NCI-H1105 (cell line): ENCODE measurements at places on chromosomes 1 and 21.

GRCh38 chr1:63883494-63884235 lies 109.8 kb downstream of the ROR1 start:
- no peak for DNase-seq

GRCh38 chr1:101109791-101110190 lies 84.2 kb upstream of the DPH5 start:
- no peak for DNase-seq

GRCh38 chr1:116738673-116739370 lies 15.4 kb upstream of the CD2 start:
- DNase-seq = no peak

GRCh38 chr1:175319912-175320230 lies 127.3 kb upstream of the KIAA0040 start:
- DNase-seq = no peak

- DNase-seq = no peak
Observed at GRCh38 chr1:213921712-213922111, 66.1 kb upstream of the PROX1 start.

- DNase-seq = no peak
Observed at GRCh38 chr1:244064621-244065020, 13.5 kb downstream of the ZBTB18 start.

GRCh38 chr1:155050560-155051341 lies at the start of gene ADAM15:
Gene ADAM15 (plus strand): TSS chr1:155051316. CDS start chr1:155051387, 71 bp downstream.
- peak; percentile 51 for DNase-seq
